ENCODE measurements at places on chromosomes 12 and 14.
A peak's percentile ranks its signal among the peaks of the same experiment; 100 is the strongest.

- DNase-seq: no peak
These were observed at the start of gene CRIP1 for GRCh38 chr14:105486163-105486973. CRIP1 (plus strand) TSS chr14:105486886; CDS start chr14:105487260, 374 bp downstream.

GRCh38 chr14:106490442-106490841, 964.1 kb downstream of the TMEM121 start:
- DNase-seq: no peak

DNA sequence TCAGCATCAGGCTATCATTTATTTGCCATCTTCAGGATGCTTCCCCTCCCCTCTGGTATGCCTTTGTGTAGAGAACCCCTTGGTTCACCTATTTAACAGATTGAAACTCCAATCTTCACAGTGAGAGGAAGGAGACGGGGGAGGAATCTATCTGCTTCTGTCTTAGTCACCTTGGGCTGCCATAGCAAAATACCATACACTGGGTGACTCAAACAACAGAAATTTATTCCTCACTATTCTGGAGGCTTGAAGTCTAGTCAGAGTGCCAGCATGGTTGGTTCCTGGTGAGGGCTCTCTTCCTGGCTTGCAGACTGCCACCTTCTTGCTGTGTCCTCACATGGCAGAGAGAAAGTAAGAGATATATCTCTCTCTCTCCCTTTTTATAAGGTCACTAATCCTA, 13.5 kb upstream of the EML1 start:
- DNase-seq: peak; percentile 91

DNA sequence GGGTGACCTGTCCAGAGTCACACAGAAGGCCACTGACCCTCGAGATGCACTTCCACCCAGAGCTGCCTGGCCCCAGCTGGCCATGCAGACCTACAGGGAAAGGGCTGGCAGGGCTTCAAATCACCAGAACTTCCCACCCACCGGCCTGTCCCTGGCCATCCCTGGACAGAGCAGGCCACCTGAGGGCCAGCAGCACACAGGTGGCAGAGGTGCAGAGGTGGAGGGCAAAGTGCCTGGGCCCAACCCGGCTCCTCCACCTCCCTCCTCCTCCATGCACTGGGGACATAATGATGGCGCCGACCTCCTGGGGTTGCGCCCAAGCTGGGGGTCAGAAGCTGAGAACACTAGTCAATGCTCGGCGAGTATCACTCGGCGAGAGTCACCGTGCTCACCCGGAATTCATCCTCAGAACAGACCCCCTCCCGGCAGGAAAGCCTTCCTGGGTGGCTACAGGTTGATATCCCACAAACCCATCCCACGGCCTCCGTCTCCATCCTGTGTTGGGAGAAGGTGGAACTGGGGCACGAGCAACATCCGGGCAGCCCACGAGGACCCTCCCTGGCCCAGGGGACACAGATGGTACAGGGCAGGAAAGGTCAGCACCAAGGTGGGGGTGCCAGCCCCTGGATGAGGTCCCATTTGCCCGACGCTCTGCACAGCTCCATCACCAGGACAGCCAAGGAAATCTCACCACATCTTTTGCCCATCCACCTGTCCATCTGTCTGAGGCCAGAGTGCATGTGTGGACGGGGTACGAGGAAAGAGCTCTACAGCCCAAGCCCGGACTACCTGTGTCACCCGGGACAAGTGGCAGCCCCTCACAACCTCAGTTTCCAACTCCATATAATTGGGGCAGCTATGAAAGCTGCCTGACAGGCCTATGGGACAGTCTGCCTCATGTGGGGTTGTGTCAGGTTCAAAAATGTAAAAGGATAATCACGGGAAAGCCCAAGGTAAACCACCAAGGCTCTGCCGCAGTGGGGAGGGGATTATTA, 10.8 kb downstream of the BEGAIN start:
- DNase-seq: no peak
